ENCODE measurements at places on chromosomes 4 and X.

- DNase-seq: no peak
Measured at GRCh38 chr4:106329041-106329618, 12.8 kb downstream of the AIMP1 start.

DNA sequence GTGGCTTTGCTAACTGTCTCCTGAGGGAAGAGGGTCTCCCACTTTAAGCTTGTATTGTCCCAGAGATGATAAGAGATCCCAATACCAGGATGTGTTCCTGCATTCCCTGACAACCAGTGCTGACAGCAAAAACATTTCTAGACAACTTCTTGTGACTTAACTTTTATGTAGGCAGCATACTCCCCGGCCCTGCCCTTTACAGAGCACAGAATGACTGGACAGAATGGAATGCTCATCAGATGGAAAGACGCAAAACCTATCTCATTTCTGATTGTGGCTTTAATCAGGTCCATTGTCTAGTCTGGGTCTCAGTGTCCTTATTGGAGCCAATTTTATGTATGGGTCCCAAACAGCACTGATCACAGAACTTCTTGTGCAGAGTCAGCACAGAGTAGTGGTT lies 18.2 kb upstream of the PLAC1 start:
- no peak for DNase-seq

DNA sequence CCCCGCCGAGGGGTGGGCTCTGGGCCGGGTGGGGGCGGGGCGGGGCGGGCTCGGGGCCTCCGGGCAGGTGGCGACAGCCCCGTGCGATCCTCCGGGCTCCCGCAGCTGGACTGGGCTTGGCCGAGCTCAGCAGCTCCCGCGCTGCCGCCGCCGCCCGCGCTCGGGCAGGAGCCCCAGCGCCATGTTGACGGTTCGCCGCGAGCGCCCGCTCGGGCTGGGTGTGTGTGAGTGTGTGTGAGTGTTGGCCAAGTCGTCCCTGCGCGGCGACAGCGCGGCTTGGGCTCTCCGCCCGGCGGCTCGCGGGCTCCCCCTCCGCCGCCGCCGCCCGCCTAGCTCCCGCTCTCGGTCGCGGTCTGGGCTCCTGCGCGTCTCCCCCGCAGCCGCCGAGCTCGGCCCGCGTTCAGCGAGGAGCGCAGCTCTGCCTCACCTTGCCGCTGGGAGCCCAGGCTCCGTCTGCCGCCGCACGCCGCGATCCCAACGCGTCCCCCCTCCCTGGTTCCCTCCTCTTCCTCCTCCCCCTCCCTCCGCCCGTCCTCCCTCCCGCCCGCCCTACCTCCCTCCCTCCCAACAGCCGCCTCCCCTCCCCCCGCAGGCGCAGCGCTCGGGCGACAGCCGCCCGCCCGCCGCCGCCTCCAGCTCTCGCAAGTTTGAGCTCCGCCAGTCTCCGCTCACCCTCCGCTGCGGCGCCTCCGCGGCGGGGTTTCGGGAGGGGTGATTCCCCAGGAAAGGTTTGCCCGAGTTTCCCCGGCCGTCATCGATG lies at the start of gene BCOR:
Gene BCOR, minus strand, starts transcription at position 455 of the 760 bp plus-strand sequence. CDS start 20,029 bp downstream, outside the sequence.
- DNase-seq: peak; percentile 67

- no peak for DNase-seq
Measured at GRCh38 chr4:183666088-183666487, 7.0 kb downstream of the TRAPPC11 start.

DNA sequence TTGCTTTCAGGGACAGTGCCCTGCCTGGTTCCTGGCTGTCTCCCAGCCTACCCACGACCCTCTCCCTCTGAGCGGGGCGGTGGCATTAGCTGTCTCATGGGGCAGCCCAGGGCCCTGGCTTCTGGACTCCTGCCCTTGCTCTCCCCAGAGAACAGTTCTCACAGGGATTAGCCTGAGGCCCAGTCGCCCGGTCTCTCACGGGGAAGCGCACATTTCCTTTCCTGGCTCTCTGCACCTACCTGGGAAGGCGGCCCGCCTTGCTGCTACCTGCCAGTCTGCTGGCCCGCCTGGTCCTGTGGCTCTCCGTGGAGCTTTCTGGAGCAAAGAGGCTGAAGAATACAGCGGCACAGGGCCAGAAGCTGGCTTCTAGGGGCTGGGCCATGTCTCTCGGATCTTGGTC lies 128.4 kb downstream of the FHDC1 start:
- DNase-seq: no peak

GRCh38 chr4:97153042-97153441 lies 990.2 kb downstream of the STPG2 start:
- peak; percentile 2 for DNase-seq

DNA sequence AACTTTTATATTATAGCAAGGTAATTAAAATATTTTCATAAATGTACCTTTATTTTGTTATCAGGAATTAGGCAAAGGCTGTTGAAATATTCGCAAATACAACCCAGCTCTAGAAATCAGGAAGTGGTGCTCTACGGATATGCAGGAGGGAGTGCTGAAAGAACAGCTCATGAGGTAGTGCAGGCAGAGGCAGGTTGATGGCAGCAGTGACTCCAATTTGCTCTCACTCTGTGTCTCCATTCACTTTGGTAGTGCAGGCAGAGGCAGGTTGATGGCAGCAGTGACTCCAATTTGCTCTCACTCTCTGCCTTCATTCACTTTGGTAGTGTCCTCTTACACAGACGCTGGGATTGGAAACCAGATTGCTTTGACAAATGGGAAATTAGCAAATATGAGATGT lies 277.9 kb downstream of the TRIML1 start:
- DNase-seq: no peak

DNA sequence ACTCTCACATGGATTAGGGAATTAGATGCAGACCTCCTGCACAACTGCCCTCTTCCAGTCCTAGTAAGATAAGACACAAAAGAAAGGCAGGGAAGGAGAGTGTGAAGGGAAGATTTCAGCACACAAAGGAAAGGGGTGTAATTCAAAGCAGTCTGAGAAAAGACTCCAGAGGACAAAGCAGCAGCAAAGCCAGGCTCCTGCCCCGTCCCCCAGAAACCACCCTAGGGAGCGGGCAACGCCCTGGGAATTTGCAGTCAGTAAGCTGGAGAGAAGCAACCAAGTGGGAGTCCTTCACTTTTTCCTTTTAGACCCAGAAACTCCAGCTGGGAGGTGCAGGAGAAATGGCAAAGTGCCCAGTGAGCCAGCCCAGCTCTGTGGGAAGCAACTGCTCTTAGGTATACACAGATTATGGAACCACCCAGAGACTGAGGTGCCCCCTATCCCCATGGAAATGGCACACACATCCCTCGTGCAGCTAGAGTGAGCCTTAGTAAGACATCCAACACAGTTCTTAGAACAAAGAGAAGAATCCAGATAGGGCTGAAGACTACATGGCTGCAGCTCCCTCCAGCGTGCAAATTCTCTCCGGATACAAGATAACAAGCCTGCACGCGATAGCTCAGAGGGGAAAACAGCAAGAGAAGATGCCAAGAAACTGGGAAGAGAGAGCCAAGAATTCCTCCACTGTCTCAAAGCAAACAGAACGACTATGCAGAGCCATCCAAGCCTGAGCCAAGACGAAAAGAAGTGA lies 26.5 kb upstream of the IRAK1 start:
- no peak for DNase-seq

- DNase-seq: no peak
Measured at GRCh38 chr4:26000274-26000950, 86.4 kb downstream of the SMIM20 start.

- DNase-seq: no peak
Measured at GRCh38 chr4:8647094-8647570, 54.6 kb downstream of the CPZ start.

DNA sequence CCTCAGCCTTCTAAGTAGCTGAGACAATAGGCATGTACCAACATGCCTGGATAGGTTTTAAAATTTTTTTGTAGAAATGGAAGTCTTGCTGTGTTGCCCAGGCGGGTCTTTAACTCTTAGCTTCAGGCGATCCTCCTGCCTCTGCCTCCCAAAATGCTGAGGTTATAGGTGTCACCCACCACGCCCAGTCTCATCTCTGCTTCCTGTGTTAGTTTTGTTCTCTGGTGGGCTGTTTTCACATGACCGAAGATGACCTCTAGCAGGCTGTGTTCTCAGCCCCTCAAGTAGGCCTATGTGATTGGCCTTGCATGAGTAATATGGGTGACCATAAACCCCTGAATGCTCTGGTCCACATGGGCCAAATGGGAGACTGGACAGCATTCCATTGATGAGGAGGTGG lies 56.8 kb upstream of the MSANTD1 start:
- DNase-seq: no peak

DNA sequence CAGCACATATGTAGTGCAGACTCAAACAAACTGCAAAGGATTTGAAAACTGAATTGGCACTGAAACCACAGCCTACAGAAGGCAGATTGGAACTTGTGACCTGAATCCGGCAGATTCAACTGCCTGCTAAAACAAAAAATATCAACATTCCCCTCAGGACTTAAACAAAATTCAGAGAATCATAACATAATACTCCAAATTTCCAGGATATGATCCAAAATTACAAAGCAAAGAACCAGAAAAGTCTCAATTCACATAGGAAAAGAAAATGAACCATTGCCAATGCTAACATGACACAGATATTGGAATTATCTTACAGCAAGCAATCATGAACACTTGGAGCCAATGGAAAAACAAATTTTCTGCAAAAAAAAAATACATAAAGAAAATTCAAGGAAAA lies 250.4 kb downstream of the PRDM5 start:
- no peak for DNase-seq

GRCh38 chr4:146222313-146222712 lies 8.0 kb downstream of the REELD1 start:
- no peak for DNase-seq

- peak; percentile 58 for DNase-seq
Measured at GRCh38 chr4:139556724-139557555, 921 bp upstream of the SETD7 start.

All from nephron progenitor cell (in vitro differentiated cells).